ENCODE measurements at places on chromosomes 2 and 18. TPM values are rescaled to one million over a fixed set of nuclear protein-coding genes. Genes with fewer than 3 reads are reported as not detected.
A peak's percentile ranks its signal among the peaks of the same experiment; 100 is the strongest.

TUBB8B gene
- not detected for total RNA-seq

FSHR gene
- not detected for total RNA-seq

IL1B gene
- 81.9 TPM for total RNA-seq

DNA sequence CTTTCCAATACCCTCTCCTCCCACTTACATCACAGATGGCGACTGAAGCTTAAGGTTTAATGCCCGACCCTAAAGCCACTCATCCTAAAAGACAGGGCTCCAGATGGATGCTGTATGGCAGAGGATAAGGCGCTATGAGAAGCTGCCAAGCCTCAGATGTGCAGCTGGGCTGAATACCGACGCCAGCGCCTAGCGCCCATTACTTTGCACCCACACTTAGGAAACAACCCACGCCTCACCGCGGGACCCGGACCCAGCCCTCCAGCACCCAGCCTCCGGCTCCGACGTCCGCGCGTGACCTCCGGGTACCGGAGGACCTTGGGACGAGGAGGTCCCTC, 335 bp downstream of the TRAK2 start:
- H3K27ac ChIP-seq, result peak overlapping the region; percentile 92
- H3K4me3 ChIP-seq, result peak overlapping the region; percentile 57
- no peaks in the 10 kb centered on the region for H3K27me3 ChIP-seq
- peaks cover 20% of the 10 kb centered on the region for H3K4me1 ChIP-seq
- no peak for DNase-seq

PAX3 gene
- total RNA-seq, result not detected

TMEM178A gene
- total RNA-seq, result 0.49 TPM

- H3K36me3 ChIP-seq, result no peaks in the 10 kb centered on the region
- H3K27me3 ChIP-seq, result no peaks in the 10 kb centered on the region
- H3K27ac ChIP-seq, result peak overlapping the region; percentile 97
- H3K4me3 ChIP-seq, result peak overlapping the region; percentile 58
- peaks cover 100% of the 10 kb centered on the region for H3K4me1 ChIP-seq
Observed at GRCh38 chr2:68768461-68768860, 33.9 kb downstream of the ARHGAP25 start.

DNA sequence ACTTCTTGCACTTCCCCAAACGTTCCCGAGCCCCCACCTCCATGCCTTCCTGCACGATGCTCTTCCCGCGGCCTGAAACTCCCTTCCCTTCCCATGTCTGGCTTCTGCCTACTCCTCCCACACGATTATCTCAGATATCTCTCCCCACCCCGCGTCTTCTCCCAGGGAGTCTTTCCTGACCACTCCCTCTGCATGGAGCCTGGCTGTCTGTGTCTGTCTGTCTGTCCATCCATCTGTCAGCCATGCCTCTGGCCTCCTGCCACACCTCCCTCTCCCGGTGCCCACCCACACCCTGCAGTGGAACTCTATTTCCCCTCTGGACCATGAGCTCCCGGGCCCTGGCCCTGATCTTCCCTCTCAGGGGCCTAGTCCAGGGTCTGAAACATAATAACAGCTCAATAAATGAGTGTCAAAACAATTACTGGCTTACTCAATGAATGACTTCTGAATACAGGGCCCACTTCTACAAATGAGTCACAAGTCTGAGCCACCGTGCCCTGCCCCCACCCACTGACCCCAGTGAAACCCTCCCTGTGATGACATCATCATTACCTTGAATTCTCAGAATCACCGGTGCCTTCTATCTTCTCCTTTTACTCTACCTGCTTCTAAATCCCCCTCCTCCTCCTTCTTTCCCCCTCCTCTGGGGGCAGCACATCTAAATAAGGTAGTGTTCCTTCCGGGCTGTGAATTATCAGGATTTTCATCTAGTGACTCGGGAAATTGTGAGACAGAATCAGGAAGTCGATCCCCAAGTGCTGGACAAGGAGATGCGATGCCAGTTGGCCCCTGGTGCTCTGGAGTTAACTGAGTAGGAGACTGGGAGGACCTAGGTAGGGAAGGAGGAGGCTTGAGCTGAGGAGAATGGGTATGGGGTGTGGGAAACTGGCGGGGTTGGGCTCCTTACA, 46.1 kb upstream of the PLB1 start:
- H3K27ac ChIP-seq, result peak overlapping the region; percentile 89
- H3K4me3 ChIP-seq, result no peak overlapping the region
- peaks cover 5% of the 10 kb centered on the region for H3K4me1 ChIP-seq
- no peak for DNase-seq
- no peaks in the 10 kb centered on the region for H3K27me3 ChIP-seq

MAL gene
- total RNA-seq, result 6.4 TPM

- H3K4me3 ChIP-seq, result no peak overlapping the region
- DNase-seq, result no peak
- peak overlapping the region; percentile 18 for H3K27ac ChIP-seq
- peaks cover 11% of the 10 kb centered on the region for H3K4me1 ChIP-seq
- H3K36me3 ChIP-seq, result no peaks in the 10 kb centered on the region
Observed at GRCh38 chr2:71618327-71619113, 165.2 kb downstream of the DYSF start.

GRCh38 chr18:57727952-57728807, 74.9 kb downstream of the ATP8B1 start:
- H3K4me3 ChIP-seq, result no peak overlapping the region
- no peak overlapping the region for H3K27ac ChIP-seq
- DNase-seq, result no peak
- H3K27me3 ChIP-seq, result no peaks in the 10 kb centered on the region

DNA sequence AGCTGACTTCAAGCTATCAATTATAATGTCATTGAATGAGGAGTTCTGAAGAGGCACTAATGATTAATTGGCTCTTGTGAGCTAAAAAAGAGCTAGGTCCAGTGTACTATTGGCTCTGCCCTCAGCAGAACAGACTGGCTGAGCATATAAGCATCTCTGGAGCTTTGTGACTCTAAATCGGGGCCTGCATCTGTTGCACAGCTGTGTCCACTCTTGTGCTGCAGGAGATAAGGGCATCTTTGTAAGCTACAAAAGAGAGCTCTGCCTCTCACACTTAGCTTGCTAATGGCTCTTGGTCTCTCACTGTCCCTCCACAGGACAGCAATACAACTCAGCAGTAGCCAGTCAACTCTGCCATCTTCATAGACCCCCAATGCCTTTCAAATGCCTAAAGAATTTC, 61.5 kb upstream of the L3MBTL4 start:
- H3K27me3 ChIP-seq, result no peaks in the 10 kb centered on the region
- DNase-seq, result no peak
- H3K4me1 ChIP-seq, result no peaks in the 10 kb centered on the region
- H3K4me3 ChIP-seq, result no peak overlapping the region

DNA sequence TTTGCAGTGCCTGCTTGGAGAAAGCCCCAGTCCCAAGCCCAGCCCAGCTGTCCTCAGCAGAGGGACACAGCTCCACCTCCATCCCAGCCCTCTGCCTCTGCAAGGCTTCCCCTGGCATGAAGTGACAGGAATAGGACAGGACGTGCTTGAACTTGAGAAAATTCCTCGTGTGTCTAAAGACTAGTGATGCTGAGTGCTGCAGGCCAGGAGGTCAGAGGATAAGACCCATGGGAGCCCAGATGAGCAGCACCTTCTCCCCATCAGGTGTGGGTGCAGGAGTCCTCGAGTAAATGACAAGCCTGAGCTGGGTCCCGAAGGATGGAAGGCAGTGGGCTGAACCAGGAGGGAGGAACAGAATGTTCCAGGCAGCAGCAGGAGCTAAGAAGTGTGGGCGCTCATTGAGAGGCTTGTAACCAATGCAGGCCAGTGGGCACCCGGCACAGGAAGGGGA, 67.8 kb upstream of the UXS1 start:
- H3K27me3 ChIP-seq, result no peaks in the 10 kb centered on the region
- no peak for DNase-seq
- peak overlapping the region; percentile 0 for H3K27ac ChIP-seq
- H3K4me3 ChIP-seq, result no peak overlapping the region
- no peaks in the 10 kb centered on the region for H3K4me1 ChIP-seq

LHCGR gene
- total RNA-seq, result not detected

DNA sequence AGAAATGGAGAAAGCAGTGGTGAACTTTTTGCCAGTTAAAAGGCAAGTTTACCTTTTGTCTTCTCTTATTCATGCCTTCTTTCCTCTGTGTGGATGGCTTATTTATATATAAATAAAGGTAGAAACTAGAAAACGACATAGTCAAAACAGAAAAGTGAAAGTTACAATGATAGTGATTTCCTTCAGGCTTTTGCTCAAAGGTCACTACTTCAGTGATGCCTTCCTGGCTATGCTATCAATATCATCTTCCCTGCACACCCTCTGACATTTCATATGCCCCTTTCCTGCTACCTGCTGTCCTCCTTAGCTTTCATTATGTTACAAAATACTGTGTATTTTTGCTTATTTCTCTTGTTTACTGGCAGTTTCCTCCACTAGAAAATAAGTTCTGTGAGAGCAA, 132.0 kb upstream of the NOSTRIN start:
- H3K27me3 ChIP-seq, result no peaks in the 10 kb centered on the region
- H3K36me3 ChIP-seq, result no peaks in the 10 kb centered on the region
- DNase-seq, result no peak
- no peaks in the 10 kb centered on the region for H3K4me1 ChIP-seq
- no peak overlapping the region for H3K27ac ChIP-seq
- no peak overlapping the region for H3K4me3 ChIP-seq

- H3K27ac ChIP-seq, result no peak overlapping the region
- H3K27me3 ChIP-seq, result no peaks in the 10 kb centered on the region
- H3K4me1 ChIP-seq, result no peaks in the 10 kb centered on the region
- H3K4me3 ChIP-seq, result no peak overlapping the region
Observed at GRCh38 chr2:203662487-203662886, 44.0 kb upstream of the CD28 start.
